Dermis microvascular lymphatic vessel endothelial cell (primary cell): ENCODE measurements at places on chromosomes 2 and 18. TPM values are rescaled to one million over a fixed set of nuclear protein-coding genes. Genes with fewer than 3 reads are reported as not detected.

Gene IL1RL2
- total RNA-seq = 0.13 and 0.25 TPM in 2 replicates

Gene FER1L5
- not detected in 2 replicates for total RNA-seq

Gene NAT8
- not detected in 2 replicates for total RNA-seq

DNA sequence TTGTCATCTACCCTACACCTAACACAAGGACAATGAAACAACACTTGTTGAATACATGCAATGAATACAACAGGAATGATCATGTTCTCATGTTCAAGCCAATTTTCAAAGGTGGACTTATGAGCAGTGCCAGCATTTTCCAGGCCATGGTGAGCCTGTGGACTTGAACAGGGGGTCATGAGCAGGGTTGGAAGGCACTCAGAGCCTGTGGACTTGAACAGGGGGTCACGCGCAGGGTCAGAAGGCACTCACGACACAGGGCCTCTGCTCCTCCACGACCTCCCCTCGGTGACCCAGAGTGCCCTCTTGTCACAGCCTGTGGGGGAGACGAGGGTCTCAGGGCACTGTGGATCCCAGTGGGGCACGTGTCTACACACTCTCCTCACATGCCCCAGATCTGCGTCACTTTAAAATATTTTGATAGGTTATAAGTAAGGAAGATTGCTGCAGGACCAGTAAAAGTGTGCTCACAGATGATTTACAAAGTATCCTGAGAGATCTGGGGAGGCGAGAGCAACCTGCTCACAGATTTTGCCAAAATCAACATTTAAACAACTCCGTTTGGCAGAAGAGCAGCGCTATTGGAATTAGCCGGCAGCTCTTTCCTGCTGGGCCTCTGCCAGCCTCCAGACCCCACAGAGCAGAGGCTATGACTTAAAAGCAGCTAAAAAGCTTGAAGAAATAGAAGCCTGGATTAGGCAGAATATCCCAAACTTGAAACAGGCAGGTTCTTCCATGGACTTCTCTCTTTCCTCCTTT lies 121.9 kb downstream of the TMEM18 start:
- DNase-seq = no peak

DNA sequence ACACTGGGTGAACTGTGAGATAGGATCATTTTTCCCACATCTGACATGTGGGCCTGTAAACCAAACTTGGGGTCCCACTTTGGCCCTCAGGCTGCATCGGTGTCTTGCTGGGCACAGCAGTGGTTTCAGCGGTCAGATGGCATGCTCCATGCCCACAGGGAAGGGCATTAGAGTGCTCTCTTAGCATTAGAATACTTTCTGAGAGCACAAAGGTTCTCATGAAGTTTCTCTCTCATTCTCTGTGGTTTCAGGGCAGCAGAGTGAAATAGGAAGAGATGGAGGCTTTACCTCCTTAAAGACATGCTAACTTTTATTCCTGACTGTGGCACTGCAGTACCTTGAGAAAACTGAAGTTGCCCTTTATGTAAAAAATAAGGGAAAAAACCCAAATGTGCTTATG lies 36.6 kb upstream of the GATA6 start:
- no peak for DNase-seq
